NCI-H1417 (cell line): ENCODE measurements at places on chromosomes 6 and 20.
A peak's percentile ranks its signal among the peaks of the same experiment; 100 is the strongest.

- no peak for DNase-seq
These were observed 22.6 kb upstream of the RIN2 start for GRCh38 chr20:19735446-19735845.

GRCh38 chr6:56507517-56507916, 135.2 kb downstream of the DST start:
- DNase-seq, result no peak

DNA sequence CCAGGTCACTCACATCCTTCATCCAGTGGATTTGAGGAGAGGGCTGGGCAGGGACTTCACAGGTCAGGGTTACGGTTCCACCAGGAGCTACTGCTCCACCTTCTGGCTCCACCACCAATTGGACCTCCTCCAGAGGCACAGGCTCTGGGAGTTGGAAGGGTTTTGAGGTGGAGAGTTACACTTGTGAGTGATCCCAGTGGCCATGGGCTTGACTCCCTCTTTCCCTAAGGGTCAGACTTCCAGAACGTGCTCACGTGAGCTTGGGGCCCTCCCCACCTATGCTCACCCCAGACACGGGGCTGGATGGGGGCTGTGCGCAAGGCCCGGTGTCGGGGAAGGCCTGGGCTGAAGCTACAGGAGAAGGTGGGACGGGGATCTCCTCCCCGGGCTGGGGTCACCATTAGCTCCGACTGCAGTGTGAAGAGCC, 1.5 kb downstream of the AGER start:
- DNase-seq, result no peak

DNA sequence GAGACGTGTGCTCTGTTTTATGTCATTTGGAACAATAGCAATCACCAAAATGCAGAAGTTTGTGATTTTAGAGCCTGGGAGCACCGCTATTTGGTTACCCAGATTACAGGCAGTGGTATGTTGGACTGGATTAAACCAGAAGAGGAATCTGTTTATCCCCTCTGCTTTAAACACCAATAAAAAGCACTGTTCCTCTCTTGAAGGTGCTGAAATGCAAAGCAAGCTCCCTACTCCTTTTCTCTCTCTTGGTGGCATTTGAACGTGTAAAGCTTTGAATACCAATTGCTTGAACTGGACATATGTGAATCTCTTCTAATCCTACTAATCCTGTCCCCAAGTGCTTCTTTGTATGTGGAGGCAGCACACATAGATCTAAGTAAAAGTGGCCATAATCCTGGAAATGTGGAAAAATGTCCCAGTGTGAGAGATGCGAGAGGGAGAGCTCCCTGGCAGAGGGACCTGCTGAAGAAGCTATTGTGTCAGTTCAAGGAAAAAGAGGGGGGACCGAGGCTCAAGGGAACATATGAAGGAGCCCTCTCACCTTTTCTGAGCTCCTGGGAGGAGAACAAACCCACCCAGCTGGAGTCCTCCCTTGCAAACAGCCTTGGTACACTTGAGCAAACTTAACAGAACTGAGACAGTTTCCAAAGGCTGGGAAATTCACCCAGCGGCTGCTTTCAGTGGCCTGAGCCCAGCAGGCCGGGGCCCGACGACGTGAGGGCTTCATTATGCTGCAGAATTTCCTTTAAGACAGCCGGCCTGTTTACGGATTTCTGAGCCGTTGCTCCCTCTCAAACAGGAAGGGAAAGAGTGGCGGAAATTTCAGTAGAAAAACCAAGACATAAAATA, 18.8 kb upstream of the OLIG3 start:
- DNase-seq, result no peak

DNA sequence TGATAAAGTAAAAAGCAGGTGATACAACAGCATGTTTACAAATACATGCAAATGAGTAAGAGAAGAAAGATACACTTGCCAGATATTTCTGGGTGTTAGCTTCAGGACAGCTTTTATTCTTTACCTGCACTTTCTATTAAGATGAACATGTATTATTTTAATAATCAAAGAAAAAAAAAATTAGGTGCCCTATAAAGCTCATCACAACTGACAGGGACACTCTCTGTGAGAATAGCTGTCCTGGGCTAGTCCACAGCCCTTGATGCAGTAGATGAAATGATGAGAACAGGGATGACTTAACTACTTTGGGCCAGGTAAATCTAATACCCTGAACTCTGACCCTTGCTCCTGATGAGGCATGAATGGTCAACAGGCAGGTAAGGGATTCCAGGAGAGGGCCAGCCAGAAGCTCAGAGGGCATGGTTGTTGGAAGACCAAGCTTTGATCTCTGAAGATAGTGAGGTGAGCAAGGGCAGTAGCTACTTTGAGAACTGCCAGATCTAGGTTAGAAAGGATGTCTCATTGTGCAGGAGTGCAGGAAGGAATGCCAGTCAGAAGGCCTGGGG, 15.6 kb downstream of the NSFL1C start:
- no peak for DNase-seq

GRCh38 chr20:21053002-21053762, 53.0 kb downstream of the LINC00237 start:
- peak; percentile 52 for DNase-seq

GRCh38 chr6:28757429-28758045, 166.2 kb downstream of the TRIM27 start:
- DNase-seq, result no peak

DNA sequence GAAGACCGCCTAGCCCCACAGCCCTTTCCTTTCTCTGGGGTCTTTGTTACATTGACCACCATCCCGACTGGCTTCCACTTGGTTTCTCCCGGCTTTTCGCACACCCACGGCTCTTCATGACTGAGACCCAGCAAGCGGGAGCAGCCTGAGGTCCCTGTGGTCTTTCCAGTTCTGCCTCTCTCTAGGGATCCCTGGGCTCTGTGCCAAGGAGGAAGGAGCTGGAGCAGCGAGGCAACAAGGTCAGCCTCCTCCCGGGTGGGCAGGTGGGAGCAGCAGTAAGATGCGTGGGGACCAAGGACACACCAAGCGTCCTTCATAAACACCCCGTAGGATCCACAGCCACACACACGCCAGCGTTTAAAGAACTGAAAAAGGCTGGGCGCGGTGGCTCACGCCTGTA, 29.6 kb upstream of the MRGBP start:
- DNase-seq, result peak; percentile 64

DNA sequence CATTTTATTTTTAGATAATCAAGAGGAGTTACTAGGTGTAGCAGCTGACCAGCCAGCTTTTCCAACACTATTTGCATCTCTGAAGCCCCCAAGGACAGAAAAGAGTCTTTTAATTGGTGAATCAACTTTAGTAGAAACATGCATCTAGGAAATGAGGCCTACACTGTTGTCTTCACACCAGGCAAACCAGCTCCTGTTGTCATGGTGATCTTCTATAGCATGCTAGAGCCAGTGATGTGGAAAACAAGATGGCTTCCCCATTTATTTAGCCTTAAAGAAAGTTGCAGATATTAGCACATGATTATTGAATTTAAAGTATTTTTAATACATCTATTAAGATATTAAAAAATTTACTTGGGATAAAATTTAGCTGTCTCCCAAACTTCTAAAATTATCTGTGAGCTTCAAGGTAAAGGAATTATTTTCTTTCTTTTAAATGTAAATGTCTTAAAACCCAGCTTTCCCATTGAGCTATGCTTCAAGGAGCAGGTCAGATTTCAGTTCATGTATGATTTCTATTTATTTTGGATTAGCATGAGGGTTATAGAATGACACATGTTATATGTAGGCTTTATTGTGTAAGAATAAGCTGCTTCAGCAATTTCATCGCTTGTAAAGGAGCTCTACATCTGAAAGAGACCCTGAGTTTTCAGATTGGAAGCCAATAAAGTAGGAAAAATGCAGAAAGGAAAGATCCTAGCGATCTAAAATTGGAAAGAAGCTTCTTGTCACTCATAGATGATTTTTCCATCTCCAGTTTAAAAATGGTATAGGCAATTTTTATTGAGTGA, 564.9 kb upstream of the CITED2 start:
- DNase-seq, result peak; percentile 64

DNA sequence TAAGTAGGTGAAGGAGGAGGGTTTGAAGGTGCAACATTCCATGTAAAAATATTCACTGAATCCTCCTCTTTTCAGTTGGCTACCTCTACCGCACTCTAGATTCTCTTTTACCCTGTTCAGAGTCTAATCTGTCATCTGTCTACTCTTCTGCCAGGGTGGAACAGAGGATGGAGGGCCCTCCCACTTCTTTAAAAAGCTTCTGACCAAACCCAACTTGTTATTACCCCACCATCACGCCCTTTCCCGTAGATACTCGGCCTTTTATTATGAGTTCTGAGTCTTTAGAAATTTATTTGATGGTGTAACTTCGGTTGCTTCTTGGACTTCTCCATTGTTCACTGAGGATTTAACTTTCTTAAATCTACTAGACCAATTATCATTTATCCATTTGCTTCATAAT, 11.7 kb downstream of the STX11 start:
- DNase-seq, result no peak

GRCh38 chr6:28824793-28825731, 98.7 kb downstream of the TRIM27 start:
- DNase-seq, result no peak

DNA sequence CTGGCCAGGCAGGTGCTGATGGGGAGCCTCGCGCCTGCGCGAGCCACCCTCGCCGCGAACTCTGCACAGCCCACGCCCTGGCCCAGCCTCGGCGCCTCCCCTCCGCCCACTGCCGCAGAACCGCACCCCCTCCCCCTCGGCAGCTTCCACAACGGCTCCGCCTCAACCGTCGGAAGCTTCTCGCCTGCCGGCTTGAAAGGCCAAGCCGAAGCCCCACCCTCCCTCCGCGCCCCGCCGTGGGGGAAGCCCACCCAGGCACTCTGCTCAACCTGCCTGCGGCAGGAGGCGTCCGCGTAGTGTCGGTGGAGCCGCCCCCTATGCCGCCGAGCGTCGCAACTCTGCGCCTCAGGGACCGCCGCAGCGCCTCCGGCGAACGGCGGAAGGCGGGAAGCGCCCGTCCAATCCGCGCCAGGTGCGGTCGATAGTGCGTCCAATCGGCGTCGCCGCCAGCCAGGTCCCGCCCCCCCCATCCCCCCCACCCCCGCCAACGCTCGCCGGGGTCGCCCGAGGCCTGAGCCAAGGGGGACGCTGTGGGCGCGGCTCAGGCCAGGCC, at the start of gene SYCP2:
Gene SYCP2, minus strand, starts transcription at position 342 of the 553 bp plus-strand sequence. CDS start 11,224 bp downstream, outside the sequence.
- no peak for DNase-seq

DNA sequence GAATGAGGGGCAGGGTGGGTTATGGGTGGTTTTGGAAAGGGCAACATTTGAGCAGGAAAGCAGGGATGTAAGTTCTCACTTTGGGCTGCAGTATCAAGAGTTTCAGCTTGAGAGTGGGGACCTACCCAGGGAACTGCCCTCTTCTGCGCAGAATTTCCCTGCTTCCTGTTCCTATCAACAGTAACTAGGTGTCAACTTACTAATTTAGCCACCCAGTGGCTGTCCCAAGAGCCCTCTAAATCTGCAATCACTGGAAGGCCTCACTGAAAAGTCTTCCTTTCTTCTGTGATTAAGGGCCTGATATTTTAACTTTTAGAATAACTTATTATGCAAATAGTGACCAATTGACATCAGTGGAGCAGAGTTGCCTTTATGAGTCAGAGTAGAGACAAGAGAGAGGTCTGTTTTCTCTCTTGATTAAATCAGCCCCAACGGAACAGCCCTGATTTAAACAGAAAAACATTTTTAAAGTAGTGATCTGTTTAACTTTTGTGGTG, 118.2 kb upstream of the RIPOR2 start:
- DNase-seq, result no peak

DNA sequence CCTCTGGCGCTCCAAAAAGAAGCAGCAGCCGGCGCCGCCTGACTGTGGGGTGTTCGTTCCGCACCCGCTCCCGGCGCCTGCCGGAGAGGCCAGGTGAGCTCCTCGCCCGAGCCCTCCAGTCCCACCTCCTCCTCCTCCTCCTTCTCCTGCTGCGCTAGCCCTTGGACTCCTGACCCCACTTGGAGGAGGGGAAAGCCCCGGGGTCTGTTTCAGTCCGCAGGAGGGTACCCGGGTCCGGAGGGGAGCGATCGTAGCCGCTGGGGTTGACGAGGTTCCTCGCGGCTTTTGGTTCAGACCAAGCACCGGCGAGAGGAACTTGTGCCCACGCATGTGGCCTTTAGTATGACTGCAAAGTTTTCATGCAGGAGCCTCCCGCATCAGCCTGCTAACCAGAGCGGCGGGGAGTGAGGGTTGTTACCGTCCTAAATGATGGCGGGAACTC, 493 bp downstream of the CRYBG1 start:
- peak; percentile 72 for DNase-seq

GRCh38 chr20:34717230-34718095, 13.3 kb downstream of the TP53INP2 start:
- DNase-seq, result no peak

DNA sequence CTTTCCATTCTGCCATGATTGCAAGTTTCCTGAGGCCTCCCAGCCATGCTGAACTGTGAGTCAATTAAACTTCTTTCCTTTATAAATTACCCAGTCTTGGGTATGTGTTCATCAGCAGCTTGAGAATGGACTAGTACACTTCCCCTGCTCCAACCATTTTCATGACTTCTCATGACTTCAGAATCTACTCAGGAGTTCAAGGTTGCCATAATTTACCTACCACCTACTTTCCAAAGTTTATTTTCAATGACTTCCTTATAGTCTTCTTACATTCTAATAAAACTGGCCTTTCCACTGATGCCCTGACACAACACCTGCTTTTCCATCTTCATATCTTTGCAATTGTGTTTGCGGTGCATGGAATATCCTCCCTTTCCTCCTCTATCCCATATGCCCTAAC, 31.2 kb upstream of the PKIB start:
- DNase-seq, result no peak

GRCh38 chr6:16681260-16681873, 79.9 kb downstream of the ATXN1 start:
- no peak for DNase-seq

- no peak for DNase-seq
These were observed 13.3 kb downstream of the GNAS start for GRCh38 chr20:58865843-58866242.
